ENCODE measurements at places on chromosomes 5 and 9.
A peak's percentile ranks its signal among the peaks of the same experiment; 100 is the strongest.

DNA sequence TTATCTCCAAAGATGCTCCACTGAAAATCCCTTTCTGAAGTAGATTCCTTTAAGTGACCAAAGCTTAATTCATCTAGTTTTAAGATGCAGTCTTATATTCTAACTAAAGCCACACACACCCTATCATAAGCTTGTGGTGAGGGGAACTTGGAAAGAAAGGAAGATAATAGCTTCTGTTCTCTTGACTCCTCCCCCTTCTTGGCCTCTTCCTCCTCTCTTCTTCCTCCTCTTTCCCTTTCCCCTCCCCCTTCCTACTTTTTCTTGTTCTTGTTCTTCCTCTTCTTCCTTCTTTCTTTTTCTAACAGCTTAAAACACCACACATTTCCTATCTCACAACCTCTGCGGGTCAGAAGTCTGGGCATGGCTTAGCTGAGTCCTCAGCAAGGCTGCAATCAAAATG lies 23.5 kb downstream of the IL7R start:
- DNase-seq, result no peak

GRCh38 chr9:7370988-7371387 lies 428.6 kb downstream of the DMAC1 start:
- DNase-seq, result no peak

GRCh38 chr9:137379761-137380161 lies 43.2 kb downstream of the EXD3 start:
- no peak for DNase-seq

DNA sequence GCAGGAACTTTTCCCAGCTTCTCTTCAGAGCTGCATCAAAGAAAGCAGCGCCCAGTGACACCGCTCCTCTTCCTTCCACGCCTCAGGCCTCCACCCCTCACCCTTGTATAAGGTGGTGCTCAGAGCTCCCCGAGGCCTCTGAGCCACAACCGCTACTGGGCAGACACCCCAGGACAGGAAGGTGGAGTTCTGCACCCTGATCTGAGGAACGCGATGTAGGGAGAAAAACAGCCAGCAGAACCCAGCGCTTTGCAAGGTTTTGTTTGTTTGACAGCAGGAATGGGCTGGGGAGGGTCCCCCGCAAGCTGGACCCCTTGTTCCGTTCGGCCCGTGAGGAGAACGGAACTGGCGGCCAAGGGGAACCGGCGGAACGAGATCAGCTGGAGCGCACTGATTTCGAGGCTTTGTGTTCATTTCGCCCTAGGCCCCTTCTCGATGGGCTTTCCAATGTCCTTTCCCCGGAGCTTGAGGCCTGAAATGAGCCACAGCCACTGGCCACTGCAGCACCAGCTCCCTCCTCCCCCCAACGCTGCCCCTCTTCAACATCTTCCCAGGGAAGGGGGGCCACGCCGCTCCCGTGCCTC lies 4.1 kb downstream of the EDF1 start:
- DNase-seq, result no peak

DNA sequence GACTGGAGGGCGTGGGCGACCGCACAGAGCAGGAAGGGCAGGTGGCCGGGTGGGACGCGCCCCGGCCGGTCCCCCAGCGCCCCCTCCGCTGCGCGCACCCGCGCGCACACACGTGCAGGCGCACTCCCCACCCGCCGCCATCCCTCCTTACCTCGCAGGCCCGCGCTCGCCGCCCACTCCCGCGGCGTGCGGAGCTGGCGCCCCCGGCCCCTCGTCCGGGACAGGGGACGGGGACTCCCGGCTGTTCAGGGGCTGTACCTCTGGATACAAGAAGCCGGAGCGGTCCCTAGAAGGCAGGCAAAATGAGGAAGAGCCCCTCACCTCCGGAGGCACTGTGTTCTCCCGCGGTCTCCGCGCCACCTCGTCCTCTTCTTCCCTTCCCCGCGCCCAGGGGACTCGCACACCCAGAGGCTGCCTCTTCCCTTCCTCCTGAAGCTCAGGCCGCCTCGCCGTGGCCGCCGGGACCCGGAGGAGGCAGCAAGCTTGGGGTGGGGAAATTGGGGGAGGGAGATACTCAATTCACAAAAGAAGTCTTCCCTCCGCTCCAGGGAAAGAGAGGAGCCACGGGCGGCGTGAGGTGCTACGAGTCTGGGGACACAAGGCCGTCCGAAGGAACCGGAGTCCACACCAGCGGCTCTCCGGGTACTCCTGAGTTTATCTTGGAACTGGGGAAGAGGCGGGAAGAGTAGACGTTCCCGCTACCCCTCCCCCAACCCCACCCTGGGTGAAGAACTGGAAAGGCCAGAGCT lies 1.4 kb upstream of the GABRB2 start:
- DNase-seq, result no peak

- no peak for DNase-seq
These were observed 36.7 kb upstream of the TIFAB start for GRCh38 chr5:135488727-135489465.

DNA sequence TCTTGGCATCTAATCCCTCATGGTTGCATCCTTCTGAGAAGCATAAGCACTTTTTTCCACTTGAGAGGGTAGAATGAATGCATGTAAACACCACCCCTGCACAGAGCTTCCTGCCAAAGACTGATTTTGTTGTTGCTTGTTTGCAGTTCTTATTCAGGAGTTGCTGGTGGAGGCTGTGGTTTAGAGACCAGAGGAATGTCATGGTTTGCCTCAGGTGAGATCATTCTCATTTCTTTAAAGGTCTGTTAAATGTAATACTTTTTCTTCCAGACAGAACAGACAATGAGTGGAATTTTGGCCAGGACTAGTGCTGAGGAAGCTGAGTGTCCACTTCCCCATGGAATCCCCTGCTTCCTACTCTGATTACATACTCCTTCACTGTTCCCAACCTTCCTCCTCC lies 3.2 kb upstream of the TNC start:
- no peak for DNase-seq

- DNase-seq, result no peak
These were observed 43.8 kb upstream of the PLEKHG4B start for GRCh38 chr5:48192-48591.

GRCh38 chr9:93068956-93069355 lies 10.5 kb downstream of the SUSD3 start:
- DNase-seq, result no peak

DNA sequence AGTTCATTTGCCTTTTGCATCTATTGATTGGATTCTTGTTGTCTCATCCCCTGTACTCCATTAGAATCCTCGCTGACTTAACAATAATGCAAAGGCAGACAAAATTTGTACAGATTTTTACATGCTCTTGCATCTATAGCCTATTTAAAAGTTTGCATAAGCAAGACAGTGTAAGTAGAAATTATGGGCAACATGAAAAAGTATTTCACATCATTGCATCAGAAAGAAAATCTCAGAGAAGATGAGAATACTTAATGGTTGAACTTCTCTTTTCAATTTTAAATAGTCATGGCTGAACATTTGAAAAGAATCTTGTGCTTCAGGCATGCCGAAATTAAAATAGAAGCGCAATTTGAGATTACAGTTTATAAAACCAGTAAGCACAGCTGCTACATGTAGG lies 226.4 kb downstream of the EFNA5 start:
- DNase-seq, result no peak

- DNase-seq, result no peak
These were observed 105.6 kb downstream of the KCTD16 start for GRCh38 chr5:144276034-144276822.

DNA sequence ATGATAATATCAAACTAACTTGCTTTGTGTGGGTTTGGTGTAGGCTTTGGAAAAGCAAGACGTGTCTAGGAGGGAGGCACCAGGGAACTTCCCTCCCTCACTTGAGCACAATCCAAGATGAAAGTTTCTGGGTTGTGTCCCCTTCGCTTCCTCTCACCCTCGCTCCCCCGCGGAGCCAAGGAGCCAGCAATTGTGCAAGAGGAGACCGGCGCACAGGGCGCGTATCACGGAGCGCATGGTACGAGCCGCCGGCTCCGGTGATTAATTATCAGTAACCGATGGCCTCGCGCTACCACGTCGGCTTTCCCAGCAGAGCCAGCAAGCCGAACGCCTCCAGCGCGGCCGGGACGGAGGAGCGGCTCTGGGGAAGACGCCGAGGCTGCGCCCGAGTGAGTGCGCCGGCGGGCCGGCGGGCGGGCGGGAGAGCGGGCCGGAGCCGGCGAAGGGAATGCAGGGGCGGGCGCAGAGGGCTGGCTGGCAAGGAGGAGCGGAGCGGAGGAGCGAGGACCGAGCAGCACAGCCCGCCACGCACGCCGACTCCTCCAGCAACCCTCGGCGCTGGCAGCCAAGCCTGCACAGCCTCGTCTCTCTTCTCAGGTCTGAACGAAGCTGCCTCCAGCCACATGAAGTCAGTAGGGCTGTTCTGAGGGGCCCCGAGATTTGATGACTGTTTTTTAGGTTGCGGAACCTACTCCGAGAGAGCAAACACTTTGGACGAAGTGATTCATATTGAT lies 143.6 kb downstream of the BNC2 start:
- DNase-seq, result no peak

GRCh38 chr5:82635561-82636288 lies 357.6 kb upstream of the RPS23 start:
- DNase-seq, result no peak

DNA sequence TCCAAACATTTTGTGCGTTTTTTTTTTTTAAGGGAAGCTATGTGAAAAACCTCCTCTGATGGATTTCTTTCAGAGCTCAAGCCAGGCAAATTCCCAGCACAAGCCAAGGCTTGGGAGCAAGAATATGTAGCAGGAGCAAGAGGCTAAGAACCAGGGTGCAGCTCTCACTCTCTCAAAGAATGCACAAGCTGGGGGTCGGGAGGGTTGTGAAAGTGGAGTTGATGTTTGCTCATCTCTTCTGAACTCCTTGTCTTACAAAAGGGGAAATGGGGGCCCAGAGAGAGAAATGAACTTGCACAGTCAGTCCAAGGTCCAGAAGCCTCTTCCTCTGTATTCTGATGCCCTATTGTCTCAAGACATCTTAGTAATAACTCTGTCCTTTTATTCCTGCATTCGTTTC lies 7.7 kb upstream of the TRAF1 start:
- no peak for DNase-seq

GRCh38 chr5:169302491-169303118 lies 1.7 kb upstream of the SLIT3 start:
- peak; percentile 16 for DNase-seq

DNA sequence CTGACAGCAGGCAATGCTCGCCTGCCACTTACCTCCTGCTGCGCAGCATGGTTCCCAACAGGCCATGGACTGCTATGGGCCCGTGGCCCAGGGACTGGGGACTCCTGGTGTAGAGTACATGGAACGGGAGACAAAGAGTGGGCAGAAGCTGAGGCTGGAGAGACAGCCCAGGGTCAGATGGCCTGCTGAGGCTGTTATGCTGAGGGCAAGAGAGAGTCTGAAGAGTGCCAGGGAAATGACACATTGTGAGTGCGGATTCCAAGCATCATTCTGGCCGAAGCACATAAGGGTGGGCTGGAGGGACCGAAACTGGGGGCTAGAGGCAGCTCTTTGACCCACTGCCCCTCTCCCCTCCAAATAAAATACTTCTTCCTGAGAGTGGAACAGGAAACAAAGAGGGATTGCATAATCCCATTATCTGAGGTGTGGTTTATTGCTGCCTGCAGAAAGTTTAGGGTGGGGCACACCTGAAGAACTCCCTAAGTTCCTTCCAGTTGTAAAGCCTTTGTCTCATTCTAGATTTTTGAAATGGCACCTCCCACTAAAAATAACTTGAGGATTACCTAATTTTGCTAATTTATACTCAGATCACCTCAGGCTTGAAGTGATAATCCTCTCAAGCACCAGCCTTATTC lies 158.1 kb downstream of the ATP10B start:
- no peak for DNase-seq

GRCh38 chr9:78923966-78924659 lies 627.2 kb downstream of the PSAT1 start:
- no peak for DNase-seq

DNA sequence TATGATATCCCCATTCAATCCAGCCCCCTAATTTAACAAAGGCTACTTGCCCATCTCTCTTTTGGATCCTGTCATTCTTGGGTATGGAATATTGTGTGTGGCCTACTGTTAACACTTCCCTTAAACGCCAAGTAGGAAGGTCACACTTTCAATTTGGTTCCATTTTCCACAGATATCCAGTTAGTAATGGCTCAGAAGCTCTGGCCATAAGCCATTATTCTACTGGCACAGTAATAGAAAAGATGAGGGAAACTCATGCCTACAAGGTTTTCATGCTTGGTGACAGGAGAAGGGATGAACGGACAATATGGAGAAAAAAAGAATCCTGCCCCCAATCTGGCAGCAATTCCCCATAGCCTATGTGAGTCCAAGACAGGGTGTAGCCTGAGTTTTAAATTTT lies 227.6 kb downstream of the CRB2 start:
- no peak for DNase-seq

DNA sequence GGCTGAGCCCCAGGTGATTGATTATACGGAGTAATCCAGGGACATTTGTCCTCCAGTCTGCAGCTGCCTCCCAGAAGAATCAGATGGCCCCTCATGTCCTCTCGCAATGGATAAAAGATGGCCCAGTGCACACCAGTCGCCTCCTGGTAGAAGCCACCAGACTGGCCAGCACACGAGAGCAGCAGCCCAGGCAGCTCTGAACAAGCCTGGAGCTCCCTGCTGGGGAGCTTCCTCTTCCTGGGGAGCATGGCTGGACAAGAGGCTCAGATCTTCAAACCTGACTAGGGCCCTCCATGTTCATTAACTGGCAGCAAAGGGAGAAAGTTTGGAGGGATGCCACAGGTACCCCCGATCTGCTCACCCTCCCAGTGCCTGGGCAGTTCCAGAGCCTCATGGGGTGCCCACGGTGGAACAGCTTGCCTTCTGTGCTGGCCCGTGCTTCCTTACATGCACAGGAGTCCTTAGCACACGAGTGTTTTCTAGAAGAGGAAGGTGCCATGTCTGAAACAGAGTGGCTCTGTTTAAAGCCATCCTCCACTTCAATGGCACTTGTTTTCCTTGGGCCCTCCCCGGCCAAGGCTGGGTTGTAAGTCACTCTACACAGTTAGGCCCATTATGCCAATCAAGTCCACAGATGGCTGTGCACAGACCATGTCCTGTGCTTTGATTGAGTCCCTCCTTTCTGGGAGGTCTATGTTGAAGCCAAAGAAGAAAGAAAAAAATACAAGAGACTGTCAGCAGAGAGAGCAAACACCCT lies 75.6 kb downstream of the PRRT1B start:
- no peak for DNase-seq

- no peak for DNase-seq
These were observed 50.0 kb downstream of the DAPK1 start for GRCh38 chr9:87547671-87548081.

GRCh38 chr5:127298656-127299055 lies 8.1 kb downstream of the MEGF10 start:
- no peak for DNase-seq

DNA sequence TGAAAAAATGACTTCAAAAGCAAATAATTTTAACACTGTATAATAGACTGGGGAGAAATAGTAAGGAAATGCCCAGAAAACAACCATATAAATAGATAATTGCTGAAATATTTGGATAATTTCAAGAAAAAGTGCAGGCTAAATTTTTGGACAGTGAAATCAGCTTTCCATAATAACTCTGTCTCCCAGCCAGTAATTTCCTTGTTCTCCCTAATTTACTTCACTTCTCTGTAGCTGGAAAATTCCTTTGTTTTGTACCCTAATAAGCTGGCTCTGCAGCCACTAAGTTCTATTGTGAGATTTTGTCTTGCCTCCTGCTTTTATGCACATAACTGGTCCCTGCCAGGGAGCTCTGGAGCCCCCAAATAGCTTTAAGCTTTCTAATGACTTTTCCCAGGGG lies 27.7 kb downstream of the PRDM6 start:
- no peak for DNase-seq

All from stimulated activated CD4-positive, alpha-beta T cell treated with anti-CD3 and anti-CD28 coated beads, Interleukin-2, amount 100 ng/mL, for 4 hours (primary cell).